Uterine smooth muscle cell (primary cell): ENCODE measurements at places on chromosomes 3 and 15. TPM values are rescaled to one million over a fixed set of nuclear protein-coding genes. Genes with fewer than 3 reads are reported as not detected.

The GP9 gene
- total RNA-seq: not detected in 2 replicates

The BTLA gene
- 0.12 TPM in 1 of 2 replicates, not detected in the other for total RNA-seq

The CPN2 gene
- total RNA-seq: not detected in 2 replicates

The HTR3E gene
- not detected in 2 replicates for total RNA-seq

The NOX5 gene
- total RNA-seq: 0.22 and 0.25 TPM in 2 replicates

The LXN gene
- total RNA-seq: 196 and 234 TPM in 2 replicates

The NAALADL2 gene
- 11.9 and 13.7 TPM in 2 replicates for total RNA-seq

The GOLGA8N gene
- 3.0 and 11.4 TPM in 2 replicates for total RNA-seq

The SAMMSON gene
- 0.11 and 0.25 TPM in 2 replicates for total RNA-seq

The ALCAM gene
- 103 and 117 TPM in 2 replicates for total RNA-seq

The TNNC1 gene
- 0.33 TPM in 1 of 2 replicates, not detected in the other for total RNA-seq

The CD200 gene
- 0.44 and 2.9 TPM in 2 replicates for total RNA-seq

The LSMEM2 gene
- not detected in 2 replicates for total RNA-seq

The SNTN gene
- not detected in 2 replicates for total RNA-seq

The ATP13A4 gene
- 0.50 and 0.55 TPM in 2 replicates for total RNA-seq

The GPR160 gene
- total RNA-seq: 0.22 and 0.50 TPM in 2 replicates

The PPP1R14D gene
- total RNA-seq: not detected in 2 replicates

The PAQR5 gene
- 0.37 and 1.5 TPM in 2 replicates for total RNA-seq

The CRBN gene
- total RNA-seq: 80.2 and 106 TPM in 2 replicates

The ZCWPW2 gene
- 0.22 and 0.87 TPM in 2 replicates for total RNA-seq

The SLC38A3 gene
- total RNA-seq: not detected in 2 replicates

The PLA2G4E gene
- not detected in 2 replicates for total RNA-seq

The SI gene
- not detected in 2 replicates for total RNA-seq

The TP63 gene
- total RNA-seq: under 0.01 and 0.25 TPM in 2 replicates

The TGM5 gene
- total RNA-seq: not detected in 2 replicates

The FANCD2OS gene
- not detected in 2 replicates for total RNA-seq

The GRM7 gene
- total RNA-seq: under 0.01 and 0.22 TPM in 2 replicates

The AGTR1 gene
- 0.37 and 0.55 TPM in 2 replicates for total RNA-seq

The SLC25A20 gene
- total RNA-seq: 19.9 and 21.8 TPM in 2 replicates

The MAGI1 gene
- total RNA-seq: 12.7 and 19.6 TPM in 2 replicates

The NSUN3 gene
- 13.2 and 13.6 TPM in 2 replicates for total RNA-seq

The TSEN2 gene
- 18.1 and 26.2 TPM in 2 replicates for total RNA-seq

The GOLGA6B gene
- not detected in 2 replicates for total RNA-seq

The CHRNA3 gene
- total RNA-seq: not detected in 2 replicates

The SLC51B gene
- 0.12 and 0.33 TPM in 2 replicates for total RNA-seq

The SCAANT1 gene
- total RNA-seq: not detected in 2 replicates

The FBXW12 gene
- not detected in 2 replicates for total RNA-seq

The SRGAP3 gene
- 3.1 and 6.0 TPM in 2 replicates for total RNA-seq

The SCAMP5 gene
- total RNA-seq: 0.44 and 2.0 TPM in 2 replicates
